ENCODE measurements at places on chromosomes 6 and 20.

DNA sequence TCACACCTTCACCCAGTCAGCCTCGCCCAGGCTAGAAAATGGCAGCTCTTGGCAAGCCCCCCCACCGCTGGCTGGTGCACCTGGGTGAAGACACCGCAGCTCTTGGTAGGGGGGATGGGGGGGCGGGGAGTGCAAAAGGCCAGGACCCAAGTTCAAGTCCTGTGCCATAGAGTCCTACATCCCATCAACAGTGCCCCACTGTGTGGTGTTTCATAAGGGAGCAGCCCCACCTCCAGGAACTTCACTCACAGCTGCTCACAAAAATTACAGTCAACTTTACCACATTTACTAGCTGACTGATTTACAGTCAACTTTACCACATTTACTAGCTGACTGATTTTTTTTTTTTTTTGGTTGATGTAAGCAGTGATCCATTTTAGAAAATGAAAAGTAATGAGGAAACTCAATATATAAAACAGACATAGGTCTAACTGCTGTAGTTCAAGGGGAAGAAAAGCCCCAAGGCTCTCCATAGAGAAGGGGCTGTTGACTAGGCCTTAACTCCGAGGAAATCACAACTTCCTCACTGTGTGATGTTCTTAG is 208.9 kb upstream of the SNX9 start:
- no peak for DNase-seq

- no peak for DNase-seq
Observed at GRCh38 chr6:132365281-132365907, 35.9 kb downstream of the MOXD1 start.

DNA sequence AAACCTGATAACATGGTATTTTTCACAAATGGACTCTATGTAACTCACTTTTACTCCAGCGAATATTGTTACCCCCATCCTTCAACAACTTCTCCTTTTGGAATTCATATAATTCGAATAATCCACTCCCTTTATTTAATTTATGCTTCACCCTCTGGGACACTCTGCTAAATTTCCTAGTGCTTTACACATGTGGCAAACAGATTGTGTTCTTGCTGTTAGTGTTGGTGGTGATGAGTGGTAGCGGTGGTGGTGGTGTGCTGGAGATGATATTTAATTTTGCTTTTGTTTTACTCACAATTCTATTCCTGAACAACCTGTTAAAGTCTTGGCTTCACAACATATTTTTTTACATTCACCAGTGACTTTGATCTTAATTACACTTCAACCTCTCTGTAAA is 32.8 kb downstream of the HTR1B start:
- no peak for DNase-seq

- DNase-seq = no peak
Observed at GRCh38 chr20:11982955-11983470, 65.3 kb downstream of the BTBD3 start.

GRCh38 chr6:33960345-33961313 is 156.8 kb upstream of the MLN start:
- DNase-seq = no peak

Measured in immature natural killer cell (primary cell).